SW 1271 (cell line): ENCODE measurements at places on chromosomes 13 and 19.

- no peak for DNase-seq
These were observed 617.5 kb upstream of the KLF12 start for GRCh38 chr13:74751739-74752138.

DNA sequence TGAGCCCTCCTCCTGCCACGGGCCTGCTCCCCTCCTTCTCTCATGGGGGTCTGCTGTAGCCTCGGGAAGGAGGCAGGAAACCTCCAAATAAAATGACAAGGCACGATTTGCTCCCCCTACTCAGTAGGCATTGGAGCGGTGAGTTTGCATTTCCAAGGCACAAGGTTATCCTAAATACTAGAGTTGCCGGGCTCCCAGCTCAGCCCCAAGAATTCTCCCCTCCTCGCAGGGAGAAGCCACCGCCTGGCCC, 1.5 kb downstream of the CEBPA start:
- no peak for DNase-seq

DNA sequence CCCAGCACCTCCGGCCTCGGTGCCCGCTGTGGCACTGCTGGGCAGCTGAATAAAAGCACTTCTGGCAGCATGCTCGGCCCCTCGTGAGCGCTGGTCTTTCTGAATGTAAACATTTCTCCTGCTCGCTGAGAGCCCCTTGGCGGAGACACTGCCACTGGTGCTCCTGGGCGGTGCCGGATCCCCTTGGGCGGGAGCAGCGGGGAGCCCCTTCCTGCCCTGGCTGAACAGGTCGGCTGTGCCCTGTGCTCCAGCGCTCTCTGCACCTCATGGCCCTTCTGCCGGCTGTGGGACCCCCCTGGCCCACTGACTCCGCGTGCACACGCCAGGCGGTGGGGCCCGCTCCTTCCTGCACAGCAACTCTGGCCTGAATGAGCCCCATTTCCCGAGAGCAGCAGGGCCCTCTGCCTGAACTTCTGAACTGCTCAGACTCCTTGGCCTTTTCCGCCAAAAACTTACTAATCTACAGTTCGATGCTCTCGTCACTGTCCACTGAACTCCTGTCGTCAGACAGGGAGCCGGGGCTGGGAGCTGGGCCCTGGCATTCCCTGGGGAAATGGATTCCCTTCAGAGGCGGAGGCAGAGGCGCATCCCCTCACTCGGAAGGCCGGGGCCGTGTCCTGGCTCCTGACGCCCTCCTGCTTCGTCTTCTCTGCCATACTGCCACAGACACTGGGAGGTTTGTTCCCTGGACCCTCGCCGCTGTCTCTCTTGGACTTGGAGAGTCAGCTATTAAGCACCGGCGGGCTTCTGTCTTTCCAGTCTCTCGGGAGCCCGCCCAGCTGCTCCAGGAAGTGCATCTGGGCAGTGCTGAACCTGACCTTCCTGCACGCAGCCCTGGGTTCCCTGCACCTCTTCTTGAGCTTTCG, 14.2 kb downstream of the RB1 start:
- no peak for DNase-seq

DNA sequence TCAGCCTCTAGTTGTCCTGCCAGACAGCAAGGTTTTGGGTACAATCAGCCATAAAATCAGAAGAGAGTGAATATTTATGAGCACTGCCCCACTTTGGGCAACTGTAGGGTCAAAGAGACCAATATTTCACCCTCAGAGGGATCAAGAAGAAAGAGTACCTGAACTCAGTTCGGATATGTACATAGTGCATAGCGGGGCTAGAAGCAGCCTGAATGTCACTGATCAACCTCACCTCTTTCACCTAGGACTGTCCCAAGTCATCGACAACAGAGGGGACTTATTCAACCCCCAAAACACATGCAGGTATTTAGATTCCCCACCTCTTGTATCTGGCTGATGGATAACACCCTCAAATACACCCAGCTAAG, 446.9 kb downstream of the COG6 start:
- DNase-seq: no peak

GRCh38 chr13:66745307-66745706, 484.8 kb downstream of the PCDH9 start:
- no peak for DNase-seq
